ENCODE measurements at places on chromosomes 7 and 10.

DNA sequence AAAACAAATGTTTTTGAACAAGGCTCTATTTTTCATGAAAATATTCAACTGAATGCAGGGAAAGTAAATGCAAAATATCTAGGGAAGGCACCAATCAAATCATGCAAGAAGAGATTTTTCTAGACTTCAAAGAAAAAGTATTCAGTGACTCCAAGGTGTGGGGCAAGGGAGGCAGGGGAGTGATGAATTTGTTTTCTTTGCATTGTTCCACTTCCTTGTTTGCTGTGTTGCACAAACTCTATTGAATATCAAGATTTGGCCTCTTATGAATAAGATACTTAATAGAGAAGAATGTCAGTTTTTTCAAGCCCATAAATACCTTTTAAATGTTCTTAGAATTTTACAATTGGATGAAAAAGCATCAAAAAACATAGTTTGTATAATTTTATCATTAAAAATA is 26.4 kb downstream of the STEAP1 start:
- DNase-seq = no peak

DNA sequence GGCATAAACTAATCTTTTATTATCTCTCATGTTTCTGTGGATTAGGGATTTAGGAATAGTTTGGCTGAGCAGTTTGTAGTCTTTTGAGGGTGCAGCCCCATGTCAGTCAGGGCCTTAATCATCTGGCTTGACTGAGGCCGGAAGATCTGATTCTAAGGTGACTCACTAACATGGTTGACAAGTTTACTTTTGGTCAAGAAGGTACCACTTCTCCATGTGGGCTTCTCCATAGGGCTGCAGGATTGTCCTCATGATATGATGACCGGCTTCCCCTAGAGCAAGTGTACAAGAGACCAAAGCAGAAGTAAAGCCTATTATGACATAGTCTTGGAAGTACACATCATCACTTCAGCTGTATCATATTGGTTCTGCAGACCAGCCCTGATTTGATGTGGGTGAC is 45.9 kb upstream of the OIT3 start:
- no peak for DNase-seq

DNA sequence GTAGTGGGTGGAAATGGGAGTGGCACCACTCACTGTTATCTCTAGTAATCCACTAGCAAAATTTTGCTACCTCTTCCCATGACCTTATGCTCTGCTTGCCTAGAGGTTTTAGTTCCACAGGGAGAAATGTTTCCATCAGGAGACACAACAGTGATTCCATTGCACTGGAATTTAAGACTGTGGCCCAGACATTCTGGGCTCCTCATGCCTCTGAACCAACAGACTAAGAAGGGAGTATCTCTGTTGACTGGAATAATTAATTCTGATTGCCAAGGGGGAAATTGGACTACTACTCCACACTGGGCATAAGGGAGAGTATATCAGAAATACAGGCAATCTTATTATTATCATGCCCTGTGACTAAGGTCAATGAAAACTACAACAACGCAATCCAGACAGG is 16.2 kb upstream of the BRAF start:
- DNase-seq = no peak

- peak; percentile 65 for DNase-seq
Measured at GRCh38 chr7:1951159-1951536, 281.1 kb downstream of the ELFN1 start.

GRCh38 chr7:81492910-81493309 is 276.9 kb downstream of the HGF start:
- DNase-seq = no peak

- no peak for DNase-seq
Measured at GRCh38 chr10:107409522-107409921, 245.0 kb upstream of the SORCS1 start.

DNA sequence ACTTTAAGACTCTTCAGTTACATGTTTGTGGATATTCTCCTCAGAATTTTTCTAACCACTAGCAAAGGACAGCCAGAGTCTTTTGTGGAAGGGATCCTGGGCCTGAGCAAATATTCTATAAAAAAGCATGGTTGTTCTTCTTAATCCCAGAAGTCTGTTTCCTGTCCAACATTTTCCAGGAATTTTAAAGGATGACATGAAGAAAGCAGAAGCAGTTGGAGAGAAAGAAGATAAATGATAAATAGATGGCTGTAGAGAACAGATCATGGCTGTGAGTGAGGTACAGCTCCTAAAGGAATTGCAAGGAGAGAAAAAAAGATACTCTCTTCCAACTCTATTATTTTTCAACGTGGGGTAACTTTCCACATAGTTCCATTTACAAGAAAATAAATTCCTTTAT is 91.8 kb upstream of the STEAP4 start:
- DNase-seq = no peak

DNA sequence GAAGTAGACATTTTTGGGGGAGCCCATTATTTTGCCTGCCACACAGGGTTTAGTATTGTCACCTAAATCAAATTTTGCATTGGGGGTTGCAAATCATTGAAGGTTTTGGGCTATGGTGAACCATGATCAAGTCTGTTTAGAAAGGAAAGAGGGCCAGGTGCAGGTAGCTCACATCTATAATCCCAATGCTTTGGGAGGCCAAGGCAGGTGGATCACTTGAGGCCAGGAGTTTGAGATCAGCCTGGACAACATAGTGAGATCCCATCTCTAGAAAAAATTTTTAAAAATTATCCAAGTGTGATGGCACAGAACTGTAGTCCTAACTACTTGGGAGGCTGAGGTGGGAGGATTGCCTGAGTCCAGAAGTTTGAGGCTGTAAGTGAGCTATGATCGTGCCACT is 31.2 kb downstream of the KAT6B start:
- no peak for DNase-seq

DNA sequence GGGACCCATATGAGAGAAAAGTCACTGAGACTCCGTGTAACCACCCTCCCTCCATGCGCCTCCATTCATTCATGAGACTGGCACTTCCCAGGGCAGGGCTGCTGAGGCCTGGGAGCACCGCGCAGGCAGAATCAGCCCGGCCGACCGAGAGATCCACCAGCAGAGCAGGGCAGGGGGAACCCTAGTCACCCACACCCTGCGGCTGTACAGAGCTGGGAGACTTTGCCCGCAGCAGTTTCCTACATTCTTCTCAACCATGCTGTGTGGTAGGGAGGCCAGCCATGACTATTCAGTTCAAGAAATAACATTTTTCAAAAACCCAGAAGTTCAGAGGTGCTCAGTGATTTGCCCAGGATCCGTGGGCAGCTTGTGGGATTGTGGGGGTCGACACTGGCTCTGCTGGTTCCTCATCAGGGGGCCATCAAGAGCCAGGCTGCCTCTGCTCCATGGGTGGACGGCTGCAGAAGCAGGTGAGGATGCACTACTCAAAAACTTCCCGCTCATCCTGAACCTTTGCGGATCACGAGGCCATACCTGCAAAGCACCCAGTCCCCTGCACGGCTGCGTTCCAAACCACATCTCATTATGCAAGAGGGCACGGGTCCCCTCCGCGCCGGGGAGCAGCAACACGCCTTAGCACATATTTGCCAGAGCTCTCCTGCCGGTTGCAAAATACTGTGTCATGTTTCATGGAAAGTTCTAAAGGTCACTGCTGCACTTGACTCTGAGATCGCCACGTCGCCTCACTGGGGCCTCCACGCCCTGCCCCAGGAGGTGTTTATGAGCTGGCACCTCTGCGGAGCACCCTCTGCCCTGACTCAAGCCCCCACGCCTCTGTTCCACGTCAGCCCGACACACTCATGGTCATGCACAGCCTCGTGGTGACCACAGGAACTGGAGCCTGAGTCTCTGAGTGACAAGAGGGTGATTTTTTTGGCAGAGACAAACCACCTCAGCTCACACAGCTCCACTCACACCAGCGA is 132.0 kb downstream of the PRKAG2 start:
- no peak for DNase-seq

GRCh38 chr10:101244321-101245050 is 15.2 kb upstream of the LBX1 start:
- DNase-seq = no peak

- no peak for DNase-seq
Measured at GRCh38 chr10:8054494-8055407, at the start of gene GATA3. Gene GATA3 (plus strand): TSS chr10:8054688. CDS start chr10:8055656, 968 bp downstream.

DNA sequence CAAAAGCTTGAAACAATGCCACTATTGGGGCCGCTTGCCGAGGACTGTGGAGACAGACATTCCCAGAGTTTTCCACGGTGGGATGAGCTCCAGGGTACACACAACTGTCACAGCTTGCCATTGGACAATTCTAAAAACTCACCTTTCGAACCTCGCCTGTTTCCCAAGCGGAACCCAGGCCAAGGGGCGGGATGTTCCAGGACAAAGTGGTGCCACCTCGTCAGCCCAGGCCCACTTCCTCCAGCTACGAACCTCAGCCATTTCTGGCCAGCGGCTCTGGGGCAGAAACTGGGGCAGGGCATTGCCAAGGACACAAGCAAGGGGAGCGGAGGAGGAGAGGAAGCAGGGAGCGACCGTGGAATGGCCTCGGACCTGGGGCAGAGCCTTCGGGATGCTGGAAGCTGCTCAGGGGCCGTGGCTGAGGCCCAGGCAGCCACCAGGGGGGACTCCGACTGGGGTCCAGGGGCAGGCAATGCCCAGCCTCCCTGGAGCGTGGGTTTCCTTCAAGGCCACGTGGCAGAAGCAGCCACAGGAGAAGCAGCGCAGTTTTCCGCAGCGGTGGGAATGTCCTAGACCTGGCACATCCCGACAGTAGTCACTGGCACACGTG is 44.7 kb upstream of the INSIG1 start:
- no peak for DNase-seq

GRCh38 chr7:154795014-154795413 is 207.9 kb downstream of the PAXIP1 start:
- peak; percentile 11 for DNase-seq

- no peak for DNase-seq
Measured at GRCh38 chr7:47937065-47937687, 11.1 kb downstream of the PKD1L1 start.

- DNase-seq = no peak
Measured at GRCh38 chr10:48449501-48450232, 143.2 kb downstream of the MAPK8 start.

- DNase-seq = no peak
Measured at GRCh38 chr10:120436439-120437112, 20.5 kb upstream of the PLPP4 start.

GRCh38 chr7:131556053-131556908 is at the start of gene PODXL:
Gene PODXL (minus strand): TSS chr7:131556628. CDS start chr7:131556359, 269 bp downstream.
- DNase-seq = peak; percentile 75

GRCh38 chr10:94232711-94233383 is 129.9 kb downstream of the NOC3L start:
- no peak for DNase-seq

DNA sequence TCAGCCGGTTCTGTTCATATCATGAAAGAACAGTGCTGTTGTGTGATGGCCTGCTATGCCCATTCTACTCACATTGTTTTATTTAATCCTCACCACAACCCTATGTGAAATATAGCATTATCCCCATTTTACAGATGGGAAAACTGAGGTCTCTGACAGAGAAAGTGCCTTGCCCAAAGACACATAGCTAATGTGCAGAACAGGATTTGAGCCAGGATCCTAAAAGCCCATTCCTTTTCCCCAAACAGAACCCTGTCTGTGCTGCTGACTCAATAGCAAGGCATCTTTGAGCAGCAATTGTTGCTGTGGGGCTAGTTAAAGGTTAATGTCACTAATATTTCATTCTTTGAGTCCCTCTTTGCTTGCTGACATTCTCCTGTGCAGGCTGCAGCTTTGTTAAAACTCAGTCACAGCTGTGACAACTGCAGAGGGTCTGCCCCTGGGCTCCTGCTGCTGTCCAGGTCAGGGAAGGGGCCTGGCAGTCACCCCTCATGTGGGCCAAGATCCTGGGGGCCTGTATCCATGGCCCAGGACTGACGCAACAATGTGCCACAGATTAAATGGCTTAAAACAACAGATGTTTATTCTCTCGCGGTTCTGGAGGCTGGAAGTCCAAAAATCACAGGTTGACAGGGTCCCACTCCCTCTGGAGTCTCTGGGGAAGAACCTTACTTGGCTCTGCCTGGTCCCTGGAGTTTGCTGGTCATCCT is 40.4 kb downstream of the AFAP1L2 start:
- no peak for DNase-seq

DNA sequence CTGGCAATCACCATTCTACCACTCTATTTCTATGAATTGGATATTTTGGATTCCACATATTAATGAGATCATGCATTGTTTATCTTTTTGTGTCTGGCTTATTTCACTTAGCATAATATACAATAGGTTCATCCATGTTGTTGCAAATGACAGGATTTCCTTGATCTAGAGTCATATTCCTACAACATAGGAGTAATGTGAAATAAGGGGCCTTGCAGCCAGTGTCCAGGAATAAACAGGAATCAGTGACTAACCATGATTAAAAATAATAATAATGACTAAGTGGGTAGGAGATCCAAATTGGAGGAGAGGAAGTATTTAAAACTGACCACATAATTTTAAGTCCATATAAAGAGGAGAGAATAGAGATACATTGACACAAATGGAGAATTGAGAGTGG is 49.9 kb downstream of the SCIN start:
- no peak for DNase-seq

DNA sequence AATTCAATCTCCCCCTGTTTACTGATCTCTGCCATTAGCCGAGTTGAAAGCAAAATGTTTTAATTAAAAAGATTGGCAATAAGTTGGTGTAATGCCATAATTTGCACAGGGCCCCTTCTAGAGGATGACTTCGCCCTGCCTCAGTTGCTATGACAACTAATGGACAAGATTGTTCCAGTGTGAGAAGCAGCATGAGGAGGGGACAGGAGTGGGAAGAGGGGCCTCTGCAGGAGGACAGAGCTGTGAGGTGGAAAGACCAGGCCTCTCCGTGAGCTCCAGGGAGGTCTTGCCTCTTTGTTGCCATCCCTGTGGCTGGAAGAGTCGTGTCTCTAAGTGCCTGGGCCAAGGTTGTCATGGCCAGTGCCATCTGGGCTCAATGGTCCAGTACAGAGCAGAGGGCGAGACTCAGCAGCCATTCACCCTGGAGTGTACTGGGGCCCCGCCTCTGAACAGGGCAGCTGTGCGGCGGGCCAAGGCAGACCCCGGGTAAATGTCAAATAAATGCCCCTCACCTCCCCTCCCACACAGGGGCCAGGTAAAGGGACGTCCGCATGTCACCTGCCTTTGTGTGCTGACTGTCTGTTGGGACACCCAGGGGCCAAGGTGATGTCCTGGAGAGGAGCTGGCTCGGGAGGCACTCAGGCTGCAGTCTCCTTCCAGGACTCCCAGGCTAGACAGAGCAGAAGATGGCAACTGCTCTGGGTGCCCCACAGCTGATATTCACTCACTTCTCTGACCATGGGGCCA is 97.0 kb upstream of the RET start:
- DNase-seq = no peak

- no peak for DNase-seq
Measured at GRCh38 chr7:120988591-120989256, at the start of gene CPED1. Gene CPED1 (plus strand): TSS chr7:120988711. CDS start chr7:120989622, 911 bp downstream.

DNA sequence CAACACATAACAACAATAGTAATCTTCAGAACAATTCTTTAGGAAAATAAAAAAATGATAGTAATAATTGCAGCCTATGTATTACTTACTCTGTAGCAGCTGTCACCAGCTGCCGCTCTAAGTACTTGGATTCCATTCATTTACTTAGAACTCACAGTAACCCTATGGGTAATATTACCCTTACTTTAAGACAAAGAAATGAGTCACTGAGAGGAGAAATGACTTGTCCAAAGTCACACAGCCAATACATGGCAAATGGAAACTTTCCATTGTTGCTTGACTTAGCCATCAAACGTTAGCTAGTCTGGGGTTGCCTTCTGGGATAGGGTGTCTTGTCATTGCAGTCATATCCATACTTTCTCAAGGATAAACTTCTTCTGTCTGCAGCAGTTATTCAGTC is 3.6 kb downstream of the CCNY start:
- no peak for DNase-seq

Data from NCI-H2081 (cell line).